ENCODE measurements at places on chromosomes 7 and 10.

GRCh38 chr10:79351332-79351731 lies 4.1 kb downstream of the PPIF start:
- DNase-seq: no peak

GRCh38 chr7:15989194-15989593 lies 302.7 kb upstream of the MEOX2 start:
- DNase-seq: no peak

DNA sequence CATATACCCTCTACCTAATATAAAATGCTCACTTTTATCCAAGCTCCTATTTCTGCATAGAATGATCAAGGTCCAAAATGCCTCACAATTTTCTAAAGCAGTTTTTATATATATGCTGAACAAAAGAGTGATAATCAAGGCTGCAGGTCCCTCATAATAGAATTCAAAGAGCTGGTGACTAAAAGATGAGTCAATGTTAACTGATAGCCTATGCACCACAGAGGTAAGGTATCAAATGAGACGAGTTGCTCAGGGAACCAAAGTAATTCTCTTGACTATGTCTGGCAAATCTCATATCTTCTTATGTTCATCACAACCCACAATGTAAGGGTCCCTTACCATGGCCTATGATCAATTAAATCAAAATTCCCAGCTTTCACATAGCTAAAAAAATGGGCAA lies 15.2 kb downstream of the PDZD8 start:
- no peak for DNase-seq

GRCh38 chr10:66085906-66086305 lies 839.9 kb upstream of the LRRTM3 start:
- no peak for DNase-seq

DNA sequence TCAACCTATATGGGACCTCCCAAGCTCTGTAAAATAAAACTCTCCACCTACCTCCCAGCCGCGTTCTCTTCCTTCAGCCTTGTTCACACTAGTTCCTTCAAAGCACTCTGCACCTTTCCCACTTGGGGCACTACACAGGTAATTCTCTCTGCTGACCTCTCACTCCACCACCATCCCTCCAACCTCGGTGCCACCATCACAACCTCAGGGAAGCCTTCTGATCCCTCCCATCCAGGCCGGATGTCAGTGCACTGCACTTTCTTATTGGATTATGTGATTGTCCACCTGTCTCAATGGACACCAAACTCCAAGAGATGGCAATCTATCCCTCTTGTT lies 7.0 kb downstream of the LARP4B start:
- DNase-seq: no peak

GRCh38 chr10:5091196-5091595 lies 3.0 kb upstream of the AKR1C3 start:
- no peak for DNase-seq

- DNase-seq: peak; percentile 54
These were observed 411 bp downstream of the AUTS2 start for GRCh38 chr7:69598487-69599285.

Measured in neural progenitor cell (in vitro differentiated cells).